ENCODE measurements at places on chromosomes 6 and 20.
A peak's percentile ranks its signal among the peaks of the same experiment; 100 is the strongest.

DNA sequence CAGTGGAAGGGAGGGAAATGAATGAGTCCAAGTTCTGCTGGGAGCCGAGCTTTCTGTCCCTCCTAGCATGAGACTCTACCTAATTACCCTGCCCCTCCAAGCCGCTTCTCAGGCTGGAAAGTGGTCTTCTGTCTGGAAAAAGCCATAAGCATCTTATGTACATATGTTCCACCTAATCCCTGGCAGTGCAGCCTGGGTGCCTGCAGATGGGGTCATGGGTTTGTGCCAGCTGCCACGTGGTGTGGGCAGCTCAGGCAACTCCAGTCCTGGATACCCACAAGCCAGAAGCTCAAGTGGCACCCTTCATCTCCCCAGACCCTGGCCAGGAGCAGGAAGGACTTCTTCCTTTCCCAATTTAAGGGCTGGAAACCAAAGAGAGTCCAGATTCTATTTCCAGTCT is 253.1 kb downstream of the LY86 start:
- DNase-seq = no peak

- DNase-seq = no peak
These were observed 1.4 kb upstream of the BTN3A1 start for GRCh38 chr6:26400626-26401025.

- DNase-seq = peak; percentile 14
These were observed 60.3 kb downstream of the VTA1 start for GRCh38 chr6:142207265-142207877.

GRCh38 chr6:35154262-35154661 is 13.1 kb upstream of the TCP11 start:
- no peak for DNase-seq

DNA sequence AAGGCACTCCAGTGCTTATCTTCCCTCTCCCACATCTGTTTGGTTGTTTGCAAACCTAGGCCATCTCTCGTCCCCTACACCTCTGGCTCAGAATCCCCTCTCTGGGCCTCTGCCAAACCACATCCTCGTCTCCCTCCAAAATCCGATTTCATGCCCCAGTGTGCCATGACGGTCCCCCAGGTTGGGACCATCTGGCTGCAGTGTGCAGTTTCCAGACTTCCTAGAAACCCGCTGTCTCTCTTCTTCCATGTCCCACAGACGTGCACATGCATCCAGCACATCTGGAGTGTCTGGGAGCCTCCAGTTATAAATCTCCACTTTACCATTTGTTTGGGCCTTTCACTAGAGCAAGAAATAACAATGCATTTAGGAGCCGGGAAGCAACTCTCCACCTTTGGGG is 316.2 kb downstream of the KIF16B start:
- DNase-seq = no peak

GRCh38 chr20:17504898-17505635 is 26.1 kb downstream of the BFSP1 start:
- DNase-seq = no peak

- no peak for DNase-seq
These were observed 306.7 kb upstream of the SASH1 start for GRCh38 chr6:148035806-148036390.

DNA sequence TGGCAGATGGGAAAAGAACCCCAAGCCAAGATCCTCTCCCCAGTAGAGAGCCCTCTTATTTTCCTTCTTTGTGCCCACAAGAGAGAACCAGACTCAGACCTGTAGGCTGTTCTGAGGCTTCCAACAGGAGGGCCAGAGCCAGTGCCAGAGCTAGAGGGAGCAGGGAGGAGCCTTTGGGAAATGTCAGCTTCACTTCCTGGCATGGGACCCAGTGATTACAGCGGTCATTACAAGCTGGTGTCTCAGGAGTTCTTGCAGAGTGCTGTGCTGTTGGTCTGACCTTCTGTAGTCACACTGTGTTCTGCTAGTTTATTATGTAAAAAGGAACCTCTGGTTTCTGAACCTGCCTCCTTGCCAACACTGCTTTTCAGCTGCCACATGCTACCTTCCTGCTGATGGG is 38.9 kb downstream of the STK35 start:
- no peak for DNase-seq

DNA sequence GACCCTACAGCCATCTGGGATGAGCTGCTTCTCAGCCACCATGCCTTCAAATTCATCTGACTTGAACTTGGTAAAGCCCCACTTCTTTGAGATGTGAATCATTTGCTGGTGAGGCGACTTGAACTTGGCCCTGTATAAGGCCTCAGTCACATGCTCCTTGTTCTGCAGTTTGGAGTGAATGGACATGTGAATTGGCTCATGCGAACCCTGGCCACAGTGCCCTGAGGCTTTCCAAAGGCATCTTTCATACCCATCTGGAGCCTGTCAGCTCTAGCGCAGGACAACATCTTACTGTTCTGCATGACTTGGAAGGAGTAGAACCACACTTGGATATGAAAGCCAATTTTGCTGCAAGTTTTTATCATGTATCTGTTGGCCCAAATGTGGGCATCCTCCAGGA is 244.0 kb upstream of the FAM83B start:
- DNase-seq = no peak

GRCh38 chr6:2866171-2866846 is 24.6 kb upstream of the SERPINB1 start:
- DNase-seq = no peak

DNA sequence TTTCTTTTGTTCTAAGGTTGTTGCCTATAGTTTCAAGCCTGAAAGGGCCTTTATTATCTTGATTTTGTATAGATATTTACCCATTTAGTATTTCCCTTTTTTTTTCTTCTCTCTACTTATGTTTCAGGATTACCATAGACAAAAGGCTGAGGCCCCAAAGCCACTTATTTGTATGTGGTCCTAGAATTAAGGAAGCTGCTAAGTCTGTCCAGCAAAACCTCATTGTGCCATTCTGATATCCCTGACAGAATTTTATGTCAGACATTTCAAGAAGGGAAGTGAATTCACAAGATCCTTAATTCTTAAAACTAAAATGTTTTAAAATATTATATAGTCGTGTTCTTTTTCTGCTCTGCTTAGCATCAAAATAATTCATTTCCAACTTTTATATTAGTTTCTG is 6.9 kb downstream of the HAO1 start:
- DNase-seq = no peak

- DNase-seq = no peak
These were observed 152.1 kb upstream of the RALGAPA2 start for GRCh38 chr20:20864351-20865096.

- no peak for DNase-seq
These were observed 64.9 kb upstream of the BTBD3 start for GRCh38 chr20:11852811-11853210.

DNA sequence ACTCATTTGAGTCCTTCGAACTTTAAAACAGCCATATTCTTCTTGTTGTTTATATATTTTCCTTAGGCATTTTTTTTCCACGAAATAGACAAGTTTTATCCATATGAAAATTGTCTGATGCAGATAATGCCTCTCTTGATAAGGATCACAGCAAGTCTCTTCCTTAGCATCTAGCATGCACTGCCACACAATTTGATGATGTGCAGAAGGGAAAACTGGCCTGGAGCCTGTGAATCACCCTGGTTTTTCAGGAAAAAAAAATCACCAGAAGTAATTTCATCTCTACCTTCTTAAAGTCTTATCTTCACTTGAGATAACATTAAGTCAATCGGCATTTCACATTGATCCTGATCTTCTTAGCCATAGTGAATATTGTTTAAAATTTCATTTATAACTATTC is 199.8 kb downstream of the TENT5A start:
- DNase-seq = no peak

All from stimulated activated CD4-positive, alpha-beta T cell treated with anti-CD3 and anti-CD28 coated beads, TNF-alpha, amount 100 ng/mL, for 4 hours (primary cell).